ENCODE measurements at places on chromosomes 2 and 18.

- peak; percentile 49 for DNase-seq
These were observed 9.7 kb upstream of the OTOS start for GRCh38 chr2:240149943-240150784.

GRCh38 chr2:37871456-37872191 lies 53.5 kb upstream of the RMDN2 start:
- DNase-seq = peak; percentile 87

DNA sequence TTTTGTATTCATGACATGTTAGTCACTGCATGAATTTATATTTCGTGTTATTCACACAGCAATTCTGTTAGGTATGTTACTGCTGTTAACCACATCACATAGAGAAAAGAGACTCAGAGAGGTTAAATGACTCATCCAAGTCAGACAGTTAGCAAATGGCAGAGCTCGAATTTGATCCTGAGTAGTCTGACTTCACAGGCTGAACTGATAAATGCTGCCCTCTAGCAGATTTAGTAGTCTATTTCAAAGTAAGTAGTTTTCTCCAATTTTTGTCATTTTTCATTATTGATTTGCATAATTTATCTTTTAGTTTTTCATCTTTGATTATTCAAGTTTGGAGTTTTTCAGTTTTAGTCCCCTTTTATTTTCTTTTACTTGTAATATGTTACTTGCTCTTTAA lies 58.3 kb downstream of the WDR7 start:
- DNase-seq = peak; percentile 94

- no peak for DNase-seq
These were observed 47.6 kb downstream of the GPD2 start for GRCh38 chr2:156483741-156484173.

GRCh38 chr18:42392416-42392815 lies 437.4 kb downstream of the PIK3C3 start:
- no peak for DNase-seq

- DNase-seq = peak; percentile 57
These were observed at the start of gene NCK2 for GRCh38 chr2:105744909-105745853. Gene NCK2 (plus strand): TSS chr2:105744912. CDS start chr2:105855064, 110,152 bp downstream.

- peak; percentile 85 for DNase-seq
These were observed 175.7 kb upstream of the HAAO start for GRCh38 chr2:42967959-42968674.

- no peak for DNase-seq
These were observed 66.4 kb upstream of the CHMP1B start for GRCh38 chr18:11784674-11785304.

DNA sequence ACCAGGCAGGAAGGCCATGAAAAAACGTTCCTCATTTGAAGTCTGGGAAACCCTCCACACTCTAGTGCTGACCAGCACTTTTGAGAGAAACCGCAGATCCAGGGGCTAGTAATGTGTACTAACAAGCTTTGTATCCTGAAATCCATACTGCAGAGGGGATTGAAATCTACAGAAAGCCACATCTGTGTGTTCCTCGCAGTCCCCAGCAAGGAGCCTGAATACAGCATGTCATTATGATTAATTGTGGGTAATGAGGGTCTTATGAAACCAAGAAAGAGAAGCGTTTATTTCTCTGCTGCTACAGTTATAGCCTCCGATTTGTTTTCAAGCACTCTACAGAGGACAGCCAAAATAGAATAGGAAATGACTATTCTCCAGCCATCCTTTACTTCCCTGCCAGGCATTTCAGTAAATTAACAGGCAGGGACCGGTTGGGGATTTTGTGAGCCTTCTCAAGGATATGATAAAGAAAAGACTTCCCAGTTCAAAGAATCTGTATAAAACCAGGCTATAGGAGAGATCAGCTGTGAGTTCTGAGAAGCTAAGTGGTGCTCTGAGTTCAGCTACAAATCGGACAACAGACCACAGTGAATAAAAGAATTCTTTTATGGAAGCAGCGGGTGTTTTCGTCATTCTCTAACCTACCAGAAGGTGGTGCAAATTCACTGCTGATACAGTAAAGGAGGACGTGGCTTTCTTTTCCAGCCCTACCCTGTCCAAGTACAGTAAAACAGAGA lies 133.4 kb downstream of the INSIG2 start:
- peak; percentile 75 for DNase-seq

DNA sequence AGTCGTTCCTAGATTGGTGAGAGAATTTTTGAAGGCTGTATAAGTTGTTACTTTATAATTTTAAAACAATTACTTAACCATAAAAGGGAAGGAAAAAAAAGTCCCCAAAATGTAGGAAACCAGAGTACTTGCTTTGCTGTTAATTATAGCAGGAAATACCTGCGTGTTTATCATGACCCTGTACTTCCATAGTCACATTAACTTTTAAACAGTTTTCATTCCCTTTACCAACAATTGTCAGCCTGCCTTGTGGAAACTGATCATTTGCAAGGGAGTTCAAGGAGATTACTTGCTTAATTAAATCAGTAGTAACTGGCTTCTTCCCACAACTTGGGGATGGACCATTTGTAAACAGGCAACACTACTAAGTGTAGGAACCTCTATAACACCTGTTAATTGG lies 6.4 kb upstream of the ITPRID2 start:
- DNase-seq = no peak

- DNase-seq = peak; percentile 67
These were observed 74.1 kb downstream of the TLK1 start for GRCh38 chr2:171086352-171087290.

- DNase-seq = no peak
These were observed 7.9 kb downstream of the ARL4C start for GRCh38 chr2:234488913-234489451.

- no peak for DNase-seq
These were observed 7.4 kb upstream of the ACYP2 start for GRCh38 chr2:54107903-54108615.

- no peak for DNase-seq
These were observed 3.2 kb downstream of the KLHL14 start for GRCh38 chr18:32769586-32770053.

DNA sequence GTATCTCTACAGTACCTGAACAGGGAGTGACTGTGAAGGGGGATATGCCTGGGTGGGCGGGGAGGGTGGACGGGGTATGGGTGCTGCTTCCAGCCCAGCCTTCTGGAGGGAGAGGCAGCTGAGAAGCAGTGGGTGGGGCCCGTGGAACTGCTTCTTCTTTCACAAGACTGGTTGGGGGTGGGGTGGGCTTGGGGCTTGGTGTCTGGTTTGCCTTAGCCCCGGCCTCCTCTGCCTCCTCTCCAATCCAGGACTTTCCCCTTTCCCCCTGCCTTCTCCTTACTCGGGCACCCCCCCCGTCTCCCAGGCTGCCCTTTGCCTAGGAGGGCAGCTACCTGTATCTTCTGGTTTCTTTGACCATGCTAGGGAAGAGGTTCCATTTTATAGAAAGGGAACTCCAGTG lies 233.4 kb downstream of the DYSF start:
- DNase-seq = no peak

- DNase-seq = no peak
These were observed 799.4 kb downstream of the CNTNAP5 start for GRCh38 chr2:124824441-124824840.

DNA sequence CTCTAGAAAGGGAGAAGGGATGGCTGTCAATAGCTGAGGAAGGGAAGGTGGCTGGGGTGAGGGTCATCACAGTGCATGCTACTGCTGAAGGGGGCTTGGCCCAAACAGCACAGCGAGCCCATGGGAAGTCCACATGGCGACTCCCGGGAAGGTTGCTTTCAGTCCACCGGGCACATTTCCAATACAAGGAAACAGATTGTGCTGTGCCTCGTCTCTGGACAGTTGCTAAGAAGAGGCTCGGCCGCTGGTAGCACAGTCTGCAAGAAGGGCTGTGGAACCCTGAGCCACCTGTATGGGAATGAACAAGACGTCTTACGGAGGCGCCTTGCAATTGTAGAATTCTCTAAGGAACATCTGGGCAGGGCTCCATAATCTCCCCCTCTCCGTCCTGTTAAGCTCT lies 123.1 kb downstream of the CELF4 start:
- DNase-seq = no peak

- DNase-seq = no peak
These were observed 233.7 kb downstream of the LOXHD1 start for GRCh38 chr18:46423226-46423805.

DNA sequence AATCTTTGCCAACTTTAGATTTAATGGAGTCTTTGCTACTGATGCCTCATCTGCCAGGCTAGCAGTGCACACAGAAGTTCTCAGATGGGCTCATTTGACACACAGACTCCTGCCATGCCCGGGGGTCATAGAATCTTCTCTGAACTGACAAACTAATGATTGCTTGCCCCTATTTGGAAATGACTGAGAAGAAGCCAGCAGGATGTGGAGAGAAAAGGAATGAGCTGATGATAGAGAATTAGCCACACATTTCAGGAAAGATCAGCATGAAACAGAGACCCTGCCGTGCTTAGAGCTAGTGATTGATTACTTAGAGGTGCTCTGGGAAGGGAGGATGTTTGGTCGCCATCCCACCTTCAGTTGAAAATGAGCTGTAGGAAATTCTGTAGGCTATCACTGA lies 178.5 kb downstream of the TPGS2 start:
- no peak for DNase-seq

DNA sequence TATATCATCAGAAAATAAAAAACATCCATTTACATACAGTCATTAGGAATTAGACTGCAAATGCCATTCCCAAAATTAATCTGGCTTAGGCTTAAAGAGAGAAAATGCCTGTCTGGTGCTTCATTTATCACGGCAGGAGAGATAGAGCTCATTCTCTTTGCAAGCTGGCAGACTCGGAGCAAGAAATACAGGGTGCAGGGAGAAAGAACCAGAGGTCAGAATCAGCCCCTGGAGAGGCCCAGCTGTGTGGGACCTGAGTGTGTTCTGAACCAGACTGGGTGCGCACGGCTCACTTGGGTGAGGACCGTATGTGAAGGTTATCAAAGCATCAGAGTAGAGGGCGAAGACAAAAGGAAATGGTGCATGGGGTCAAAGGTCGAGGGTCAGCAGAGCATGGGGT lies 227.8 kb downstream of the ACKR3 start:
- DNase-seq = no peak

GRCh38 chr2:226446406-226447001 lies 353.1 kb downstream of the IRS1 start:
- DNase-seq = no peak

DNA sequence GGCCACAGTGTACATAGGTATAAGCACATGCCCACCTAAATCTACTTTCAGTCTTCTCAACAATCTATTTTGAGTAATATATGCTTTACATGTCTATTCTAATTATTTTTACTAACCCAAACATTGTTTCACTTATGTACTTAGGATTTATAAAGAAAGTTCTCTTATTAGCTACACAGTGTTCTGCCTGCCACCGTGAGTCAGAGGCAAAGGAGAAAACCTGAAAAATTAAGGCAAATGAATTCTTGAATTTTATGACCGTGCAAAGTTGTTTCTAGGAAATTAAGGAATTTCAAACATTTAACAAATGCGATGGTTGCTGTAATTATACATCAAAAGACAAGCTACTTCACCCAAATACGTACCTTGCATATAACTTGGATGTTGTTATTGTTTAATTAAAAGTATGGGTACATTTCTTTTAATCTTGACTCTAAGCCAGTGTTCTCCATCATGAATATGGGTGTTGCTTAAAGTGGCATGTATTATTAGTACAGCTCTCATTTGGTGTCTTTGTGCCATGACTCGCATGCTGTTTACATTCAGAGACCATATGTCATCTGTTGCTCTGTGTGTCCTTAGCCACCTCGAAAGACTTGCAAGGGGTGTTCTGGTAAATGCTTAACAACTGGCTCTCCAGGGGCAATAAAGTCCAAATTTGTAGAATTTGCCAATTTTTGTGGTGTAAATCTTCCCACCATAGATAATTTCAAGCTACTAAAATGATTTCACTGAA lies 154.3 kb upstream of the FN1 start:
- DNase-seq = peak; percentile 63

Measured in ELR (cell line).